Esophagus mucosa (tissue), 1 donor: ENCODE measurements at places on chromosomes 6 and 20.

DNA sequence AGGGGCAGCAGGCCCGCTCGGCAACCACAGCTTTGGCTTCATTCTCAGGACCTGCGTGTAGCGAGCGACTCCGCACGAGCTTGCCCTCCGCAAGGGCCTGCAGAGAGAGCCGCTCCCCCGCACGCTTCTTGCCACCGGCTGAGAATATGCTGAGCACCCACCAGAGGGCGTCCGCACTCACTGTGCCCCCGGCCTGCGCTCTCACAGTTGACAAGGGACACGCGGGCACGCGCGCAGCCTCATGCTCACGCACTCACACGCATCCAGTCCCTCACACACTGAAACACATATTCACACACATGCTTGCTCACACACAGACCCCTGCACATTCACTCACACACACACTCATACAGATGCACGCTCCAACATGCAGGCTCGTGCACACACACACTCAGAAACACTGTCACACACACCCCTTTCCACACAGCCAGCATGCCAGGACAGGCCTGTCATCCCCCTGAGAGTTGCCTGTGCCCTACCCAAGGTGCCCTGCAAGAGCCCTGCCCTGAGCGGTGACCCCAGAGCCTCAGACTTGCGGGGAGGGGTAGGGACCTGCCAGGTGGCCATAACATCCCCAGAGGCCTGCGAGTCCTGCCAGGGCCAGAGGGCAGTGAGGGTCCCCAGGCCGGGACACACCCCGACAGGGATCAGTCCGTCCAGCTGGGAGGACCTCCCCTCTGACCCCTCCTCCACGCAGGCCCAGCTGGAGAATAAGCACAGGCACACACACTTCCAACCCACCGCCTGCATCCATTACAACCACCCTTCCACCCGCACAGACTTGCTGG, 174.1 kb downstream of the BMP7 start:
- peak; percentile 68 for ATAC-seq

DNA sequence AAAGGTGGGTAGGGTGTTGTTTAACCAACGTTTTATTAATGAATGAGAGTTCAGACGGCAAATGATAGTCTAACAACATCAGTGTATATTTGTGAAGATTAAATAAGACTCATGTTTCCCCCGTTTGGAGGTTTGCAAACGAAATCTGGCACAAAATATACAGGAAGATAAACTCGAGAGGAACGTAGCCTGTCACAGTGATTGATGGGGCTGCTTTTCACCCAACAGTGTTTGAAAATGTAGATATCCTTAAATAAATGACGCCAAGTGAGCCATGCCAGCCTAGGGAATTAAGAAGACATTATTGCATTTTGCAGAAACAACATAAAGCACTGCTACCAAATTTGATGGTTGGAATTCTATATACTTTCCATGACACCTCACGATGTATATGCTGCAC, 696.5 kb upstream of the FLRT3 start:
- ATAC-seq: no peak

DNA sequence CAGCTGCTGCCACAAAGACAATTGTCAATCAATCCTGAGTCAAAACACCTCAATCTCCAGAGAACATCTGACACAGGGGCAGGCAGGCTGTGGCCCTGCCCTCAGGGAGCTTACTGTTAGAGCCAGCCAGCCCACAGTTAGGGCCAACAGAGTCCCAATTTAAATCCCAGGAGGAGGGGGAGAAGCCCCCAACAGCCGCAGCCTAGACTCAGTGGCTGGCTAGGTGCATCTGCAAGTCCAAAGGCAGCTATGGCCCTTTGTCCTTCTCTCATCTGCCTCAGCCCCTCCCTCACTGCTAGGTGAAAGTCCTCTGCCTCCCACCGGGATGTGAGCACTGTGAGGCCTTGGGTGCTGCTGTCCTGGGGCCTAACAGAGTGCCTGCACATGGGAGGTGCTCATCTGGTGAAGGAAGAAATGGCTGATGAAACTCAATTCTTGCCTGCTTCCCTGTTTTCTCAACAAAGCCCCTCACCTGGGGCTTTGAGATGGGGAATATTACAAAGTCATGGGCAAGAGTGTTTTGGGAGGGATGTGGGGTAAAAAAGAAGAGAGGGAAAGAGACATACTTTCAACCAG, 33.7 kb upstream of the VEGFA start:
- ATAC-seq: no peak

GRCh38 chr6:144395014-144395413, 109.9 kb downstream of the UTRN start:
- no peak for ATAC-seq

DNA sequence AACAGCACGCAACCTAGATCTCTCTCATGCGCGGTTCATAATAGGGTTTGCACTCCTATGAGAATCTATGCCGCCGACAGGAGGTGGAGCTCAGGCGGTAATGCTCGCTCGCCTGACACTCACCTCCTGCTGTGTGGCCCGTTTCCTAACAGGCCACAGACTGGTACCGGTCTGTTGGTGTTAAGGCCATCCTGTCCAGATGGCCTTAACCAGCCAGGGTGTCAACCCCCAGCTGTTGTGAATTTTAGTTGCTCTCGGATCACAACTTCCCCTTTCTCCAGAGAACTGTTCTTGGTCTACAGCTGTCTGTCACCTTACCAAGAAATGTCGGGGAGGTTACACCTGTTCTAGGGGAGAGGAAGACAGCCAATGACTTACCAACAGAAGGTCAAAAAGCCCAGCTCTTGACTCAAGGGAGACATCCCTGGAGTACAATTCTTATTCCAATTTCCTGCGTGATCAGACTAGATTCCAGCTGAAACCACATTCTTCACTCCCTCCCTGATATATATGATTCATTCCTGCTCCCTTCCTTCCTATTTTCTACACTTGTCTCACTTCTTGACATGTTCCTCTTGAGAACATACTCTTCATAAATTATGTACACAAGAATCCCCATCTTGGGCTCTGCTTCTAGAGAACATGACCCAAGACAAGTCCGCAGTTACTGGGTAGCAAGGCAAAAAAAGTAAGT, 23.1 kb upstream of the DNAAF9 start:
- no peak for ATAC-seq

- no peak for ATAC-seq
These were observed 240.9 kb upstream of the BTBD3 start for GRCh38 chr20:11676630-11677287.

DNA sequence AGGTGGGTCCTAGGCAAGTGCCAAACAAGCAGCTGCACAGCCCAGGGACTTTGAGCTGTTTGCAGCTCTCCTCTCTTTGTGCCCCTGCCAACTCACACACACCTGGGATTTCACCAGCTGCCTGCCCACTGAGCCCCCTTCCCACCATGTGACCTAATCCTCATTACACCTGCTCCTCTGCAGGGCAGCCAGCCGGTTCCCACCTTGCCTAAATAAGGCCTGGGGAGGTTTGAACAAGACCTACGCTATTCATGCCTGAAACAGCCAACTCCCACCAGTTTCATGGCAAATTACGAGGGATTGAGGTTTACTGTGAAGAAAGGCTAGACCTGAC, 92.6 kb upstream of the SOX4 start:
- no peak for ATAC-seq

DNA sequence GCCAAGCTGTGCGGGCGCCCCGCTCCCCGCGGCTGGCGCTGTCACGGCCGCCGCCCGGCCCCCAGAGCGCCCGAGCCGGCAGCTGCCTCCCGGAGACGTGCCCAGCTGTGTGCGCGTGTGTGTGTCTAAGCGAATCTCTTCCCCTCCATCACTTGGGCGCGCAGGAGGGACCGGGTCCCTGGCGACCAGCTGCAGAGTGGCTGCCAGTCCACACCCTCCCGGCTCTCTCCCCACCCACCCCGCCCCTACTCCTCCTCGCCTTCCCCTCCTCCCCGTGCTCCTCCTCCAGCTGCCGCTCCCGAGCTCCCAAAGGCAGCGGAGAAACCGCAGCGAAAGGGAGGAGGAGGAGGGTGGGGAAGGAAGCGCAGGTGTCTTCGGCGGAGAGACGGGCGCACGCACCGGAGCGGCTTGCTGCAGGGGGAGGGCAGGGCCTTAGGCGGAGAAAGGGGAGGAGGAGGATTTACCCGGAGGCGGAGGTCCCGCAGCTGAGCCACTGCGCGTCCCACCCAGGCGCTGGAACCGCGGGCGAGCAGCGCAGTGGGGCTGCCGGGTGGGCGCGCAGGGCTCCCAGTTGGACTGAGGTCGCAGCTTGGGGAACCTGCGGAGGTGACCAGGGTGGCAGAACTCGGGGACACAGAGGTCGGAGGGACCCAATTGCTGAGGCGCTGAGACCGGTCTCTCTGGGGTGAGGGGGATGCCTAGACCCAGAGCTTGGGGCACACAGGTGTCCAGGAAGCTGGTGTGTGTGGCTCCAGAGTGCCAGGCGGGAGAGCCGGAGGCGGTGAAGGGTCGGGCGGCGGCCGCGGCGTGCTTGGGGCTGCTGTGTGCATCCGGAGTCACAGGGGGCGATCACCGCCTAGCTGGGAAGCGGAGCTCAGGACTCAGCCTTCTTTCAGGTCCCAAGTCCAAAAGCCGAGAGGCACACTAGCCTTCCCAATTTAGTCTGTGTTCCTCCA, at the start of gene HS3ST5:
HS3ST5 (minus strand) TSS at position 198 of the 956 bp plus-strand sequence. CDS start 280,178 bp downstream, outside the sequence.
- ATAC-seq: peak; percentile 13

DNA sequence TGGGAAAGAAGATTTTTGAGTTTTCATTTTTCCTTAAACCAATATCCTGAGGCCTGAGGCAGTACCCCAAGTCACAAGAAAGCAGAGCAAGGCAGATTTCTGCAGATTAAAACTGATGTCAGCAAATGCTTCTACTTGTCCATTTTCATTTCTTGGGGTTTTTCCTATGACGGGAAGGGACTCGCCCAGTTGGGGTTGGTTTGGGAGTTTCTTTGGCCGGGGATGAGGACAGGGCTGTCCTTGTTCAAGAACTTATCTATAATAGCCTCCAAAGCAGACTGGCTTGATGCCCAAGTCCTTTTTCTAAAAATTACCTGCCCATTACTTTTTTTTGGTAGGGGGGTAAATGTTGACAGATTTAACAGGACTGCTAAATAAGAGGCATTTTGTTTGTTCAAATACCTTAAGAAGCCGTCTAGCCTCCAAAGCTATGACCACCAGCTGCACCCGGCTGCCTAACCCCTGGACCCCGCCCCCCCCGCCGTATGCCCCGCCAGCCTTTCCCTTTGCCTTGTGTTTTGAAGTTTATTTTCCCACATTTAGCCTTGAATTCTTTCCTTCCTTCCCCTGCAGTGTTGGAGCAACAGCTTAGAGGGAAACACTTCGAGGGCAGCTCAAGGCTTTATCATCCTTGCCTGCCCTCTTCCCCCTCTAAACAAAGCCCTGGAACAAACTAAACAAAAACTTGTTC, 2.5 kb downstream of the KCNK5 start:
- no peak for ATAC-seq

DNA sequence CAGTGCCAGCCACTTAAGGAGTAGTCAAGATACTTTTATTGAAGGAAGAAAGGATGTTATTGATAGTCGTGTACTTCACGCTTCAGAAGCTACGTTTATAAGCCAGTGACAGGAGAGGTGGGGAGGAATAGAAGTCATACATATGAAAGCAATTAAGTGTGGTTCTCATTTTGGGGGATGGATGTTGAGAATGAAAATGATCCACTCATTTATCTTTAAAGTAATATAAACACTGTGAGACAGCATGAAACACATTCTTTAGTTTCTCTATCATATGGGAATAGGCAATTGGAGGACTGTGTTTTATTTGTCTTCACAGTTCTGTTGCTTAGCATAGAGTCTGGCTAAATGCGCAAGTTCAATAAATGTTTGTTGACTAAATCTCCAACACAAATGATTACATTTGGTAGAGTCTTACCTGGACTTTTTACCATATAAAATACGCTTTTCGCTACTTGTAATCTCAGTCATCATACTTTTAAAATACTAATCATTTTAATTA, 35.2 kb downstream of the AK9 start:
- ATAC-seq: no peak

GRCh38 chr20:35463455-35464300, 8.3 kb downstream of the CEP250 start:
- ATAC-seq: peak; percentile 67

DNA sequence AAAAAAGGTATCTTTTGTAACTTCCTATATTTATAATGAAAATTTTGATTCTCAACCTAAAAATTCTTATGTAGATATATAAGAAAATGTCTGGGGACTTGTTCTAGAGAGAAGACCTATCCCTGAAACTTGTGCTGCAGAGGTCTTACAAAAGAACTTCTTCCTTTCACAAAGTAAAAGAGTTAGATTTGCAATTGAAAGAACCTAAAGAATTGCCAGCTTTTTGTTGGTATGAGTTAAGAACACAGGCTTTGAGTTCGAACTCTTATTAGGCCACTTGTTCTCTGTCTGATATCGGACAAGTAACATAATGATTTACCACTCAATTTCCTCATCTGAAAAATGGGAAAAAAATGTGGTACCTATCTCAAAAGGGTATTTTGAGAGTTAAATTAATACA, 162.0 kb upstream of the LAMA2 start:
- no peak for ATAC-seq

DNA sequence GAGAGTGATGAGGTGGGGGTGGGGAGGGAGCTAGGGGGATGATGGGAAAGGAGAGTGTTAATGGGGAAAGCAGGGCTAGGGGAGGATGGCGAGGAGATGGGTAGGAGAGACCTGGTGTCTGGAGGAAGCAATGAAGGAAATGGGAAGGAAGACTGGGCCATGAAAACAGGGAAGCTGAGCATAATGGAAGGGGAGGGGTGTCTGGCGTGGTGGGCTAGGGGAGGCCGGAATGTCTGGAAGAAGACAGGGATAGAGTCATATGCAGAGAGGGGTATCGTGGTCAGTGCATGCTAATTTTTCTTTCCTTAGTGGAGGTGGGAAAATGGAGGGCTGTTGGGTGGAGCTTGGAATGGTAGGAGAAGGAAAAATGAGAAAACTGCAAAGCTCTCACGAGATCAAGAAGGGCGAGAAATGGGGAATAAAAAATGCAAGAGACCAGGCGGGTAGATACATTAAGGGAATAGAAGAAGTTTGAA, 423 bp downstream of the KLHDC3 start:
- ATAC-seq: no peak

DNA sequence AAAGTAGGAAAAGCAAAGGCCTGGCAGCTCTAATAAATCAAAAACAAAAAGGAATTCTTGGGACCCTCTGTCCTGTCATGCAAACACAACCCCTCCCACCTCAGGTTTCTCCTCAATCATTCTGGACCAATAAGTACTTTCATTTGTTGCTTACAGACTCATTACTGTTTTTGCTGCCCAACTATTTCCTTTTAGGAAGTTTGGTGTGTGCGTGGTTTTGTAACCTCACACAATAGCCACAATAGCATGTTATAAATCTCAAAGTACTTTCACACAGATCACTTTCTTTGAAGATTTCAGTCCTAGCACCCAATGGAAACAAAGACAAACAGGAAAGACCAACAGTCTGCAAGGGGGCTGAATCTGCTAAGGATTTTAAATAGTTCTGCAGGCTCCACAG, 4.5 kb downstream of the MRPL14 start:
- ATAC-seq: no peak

DNA sequence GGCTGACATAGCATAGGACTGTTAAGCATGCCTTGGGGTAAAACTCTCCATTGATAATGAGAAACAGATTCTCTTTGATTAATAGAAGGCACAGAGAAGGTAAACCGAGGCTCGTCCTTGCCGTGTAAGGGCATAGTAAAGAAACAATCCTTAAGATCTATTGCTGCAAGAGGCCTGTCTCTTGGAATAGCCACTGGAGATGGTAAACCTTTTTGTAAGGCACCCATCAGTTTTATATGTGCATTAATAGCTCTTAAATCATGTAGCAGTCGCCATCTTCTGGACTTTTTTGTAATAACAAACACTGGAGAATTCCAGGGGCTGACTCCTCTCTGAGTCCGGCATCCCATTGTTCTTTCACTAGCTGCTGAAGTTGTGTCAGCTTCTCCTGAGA, 8.4 kb upstream of the ABHD12 start:
- ATAC-seq: peak; percentile 68

GRCh38 chr6:132961610-132962009, 147.2 kb downstream of the RPS12 start:
- no peak for ATAC-seq

GRCh38 chr6:158040051-158040803, 58.6 kb downstream of the SYNJ2 start:
- ATAC-seq: peak; percentile 15
